ENCODE measurements at places on chromosomes 1 and 21. TPM values are rescaled to one million over a fixed set of nuclear protein-coding genes. Genes with fewer than 3 reads are reported as not detected.

DNA sequence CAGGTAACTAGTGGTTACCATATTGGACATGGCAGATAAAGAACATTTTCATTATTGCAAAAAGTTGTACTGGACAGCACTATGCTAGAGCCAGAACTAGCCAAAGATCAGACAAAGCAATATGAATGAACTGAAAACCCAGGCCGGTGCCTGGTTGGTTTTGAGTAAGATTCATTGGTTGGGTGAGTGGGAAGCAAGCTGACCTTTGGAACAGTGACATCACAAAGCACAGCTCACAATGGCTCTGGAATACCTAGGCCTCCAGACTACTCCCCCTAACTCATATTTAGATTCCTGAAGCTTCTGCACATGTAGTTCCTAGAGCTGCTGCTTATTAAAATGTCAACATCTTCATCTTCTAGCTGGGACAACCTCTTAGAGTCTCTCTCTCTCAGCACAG, at the start of gene TMCO2:
TMCO2 (plus strand) TSS at position 283 of the 400 bp plus-strand sequence; CDS start at position 340, 57 bp downstream.
- no peaks in the 10 kb centered on the region for H3K27me3 ChIP-seq
- no peak within 1 kb of the TSS for H3K4me3 ChIP-seq

The AMY1B gene
- total RNA-seq, result not detected

- no peaks in the 10 kb centered on the region for H3K27me3 ChIP-seq
- no peak overlapping the region for H3K4me3 ChIP-seq
- H3K4me1 ChIP-seq, result peaks cover 19% of the 10 kb centered on the region
- no peak overlapping the region for H3K27ac ChIP-seq
- H3K36me3 ChIP-seq, result no peaks in the 10 kb centered on the region
These were observed 1.2 kb upstream of the VWA1 start for GRCh38 chr1:1434131-1434823.

The LCE1A gene
- not detected for total RNA-seq

The PRAMEF13 gene
- not detected for total RNA-seq

The MRAP gene
- not detected for total RNA-seq

The SLC1A7 gene
- not detected for total RNA-seq

DNA sequence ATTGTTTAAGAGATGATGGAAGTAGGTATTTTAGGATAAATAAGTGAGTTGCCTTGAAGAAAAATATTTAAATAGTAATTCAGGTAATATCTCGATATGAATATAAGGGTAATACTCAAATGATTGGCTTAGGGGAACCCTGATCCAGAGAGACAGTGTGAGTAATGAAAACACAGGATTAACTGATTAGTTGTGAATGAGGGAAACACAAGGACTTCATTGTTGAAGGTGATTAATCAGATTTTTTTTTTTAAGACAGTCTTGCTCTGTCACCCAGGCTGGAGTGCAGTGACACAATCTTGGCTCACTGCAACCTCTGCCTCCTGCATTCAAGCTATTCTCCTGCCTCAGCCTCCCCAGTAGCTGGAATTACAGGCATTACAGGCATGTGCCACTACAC, 12.7 kb downstream of the SLC25A33 start:
- no peaks in the 10 kb centered on the region for H3K4me1 ChIP-seq
- H3K4me3 ChIP-seq, result no peak overlapping the region
- H3K27ac ChIP-seq, result no peak overlapping the region
- no peak for DNase-seq

The C1orf74 gene
- total RNA-seq, result 2.3 TPM

GRCh38 chr1:58874757-58875755, 91.2 kb upstream of the JUN start:
- no peak overlapping the region for H3K27ac ChIP-seq
- H3K36me3 ChIP-seq, result no peaks in the 10 kb centered on the region
- H3K4me1 ChIP-seq, result peaks cover 7% of the 10 kb centered on the region
- DNase-seq, result peak; percentile 78
- no peak overlapping the region for H3K4me3 ChIP-seq
- H3K27me3 ChIP-seq, result no peaks in the 10 kb centered on the region
